ENCODE measurements at places on chromosomes 13 and 19.
A peak's percentile ranks its signal among the peaks of the same experiment; 100 is the strongest.

DNA sequence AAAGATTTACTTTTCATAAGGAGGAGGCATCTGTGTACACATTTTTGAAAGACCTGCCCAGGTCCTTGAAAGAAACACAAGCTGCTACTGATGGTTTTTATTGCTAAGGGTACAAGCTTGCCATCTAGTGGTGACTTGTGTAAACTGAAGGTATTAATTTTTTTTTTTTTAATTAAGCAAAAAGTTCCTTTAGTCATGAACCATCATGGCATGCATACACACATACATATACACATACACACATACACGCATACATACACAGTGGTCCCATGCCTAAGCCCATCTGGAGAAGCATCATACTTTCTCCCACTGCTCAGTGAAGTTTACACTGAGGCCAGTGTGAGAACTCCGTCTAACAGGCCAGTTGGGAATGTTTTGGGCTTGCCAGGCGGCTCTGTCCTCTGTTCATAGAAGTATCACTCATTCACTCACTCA is 312.5 kb downstream of the DCLK1 start:
- DNase-seq: no peak

GRCh38 chr13:20145521-20145920 is 15.3 kb downstream of the GJA3 start:
- DNase-seq: no peak

- DNase-seq: no peak
Measured at GRCh38 chr19:16441661-16442162, 30.1 kb downstream of the EPS15L1 start.

GRCh38 chr13:111183959-111184358 is 68.8 kb downstream of the ARHGEF7 start:
- DNase-seq: no peak

- no peak for DNase-seq
Measured at GRCh38 chr19:7766535-7766934, 3.5 kb downstream of the CLEC4M start.

DNA sequence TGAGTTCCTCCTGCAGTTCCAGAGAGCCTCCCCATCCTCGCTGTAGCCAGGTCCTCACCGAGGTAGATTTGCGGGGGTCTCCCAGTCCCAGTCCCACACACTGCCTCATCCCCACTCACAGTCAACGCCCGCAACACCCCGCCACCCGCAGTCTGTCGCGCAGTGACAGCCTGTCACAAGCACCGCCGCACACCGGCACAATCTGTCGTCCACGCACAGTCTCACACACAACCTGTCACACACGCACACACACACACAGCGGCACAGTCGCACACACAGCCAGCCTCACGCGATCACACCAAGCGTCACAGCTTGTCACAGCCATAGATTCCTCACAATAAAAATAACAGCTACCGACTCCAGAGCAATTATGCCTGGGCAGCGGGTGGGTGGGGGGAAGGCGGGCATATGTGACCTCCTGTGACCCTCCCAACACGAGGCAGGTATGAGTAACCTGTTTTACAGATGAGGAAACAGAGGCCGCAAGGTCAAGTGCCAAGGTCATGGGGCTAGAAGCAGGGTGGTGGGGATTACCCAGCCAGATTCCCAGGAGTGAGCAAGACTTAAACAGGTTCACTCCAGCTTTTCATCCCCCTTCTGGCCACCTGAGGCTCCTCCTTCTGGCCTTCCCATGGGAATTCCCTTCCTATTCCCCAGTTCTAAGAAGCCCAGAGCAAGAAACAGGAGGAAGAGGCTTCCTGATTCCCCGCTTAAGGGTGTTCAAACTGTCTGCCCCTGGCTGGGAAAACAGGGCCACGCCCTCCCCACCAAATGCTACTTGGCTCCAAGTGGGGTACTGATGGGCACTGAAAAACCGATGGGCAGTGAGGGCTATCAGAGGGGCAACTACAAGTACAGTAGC is 13.9 kb downstream of the NFIX start:
- DNase-seq: no peak

- no peak for DNase-seq
Measured at GRCh38 chr13:50241479-50241878, 226.2 kb downstream of the KCNRG start.

- no peak for DNase-seq
Measured at GRCh38 chr13:106415971-106416370, 119.5 kb downstream of the EFNB2 start.

DNA sequence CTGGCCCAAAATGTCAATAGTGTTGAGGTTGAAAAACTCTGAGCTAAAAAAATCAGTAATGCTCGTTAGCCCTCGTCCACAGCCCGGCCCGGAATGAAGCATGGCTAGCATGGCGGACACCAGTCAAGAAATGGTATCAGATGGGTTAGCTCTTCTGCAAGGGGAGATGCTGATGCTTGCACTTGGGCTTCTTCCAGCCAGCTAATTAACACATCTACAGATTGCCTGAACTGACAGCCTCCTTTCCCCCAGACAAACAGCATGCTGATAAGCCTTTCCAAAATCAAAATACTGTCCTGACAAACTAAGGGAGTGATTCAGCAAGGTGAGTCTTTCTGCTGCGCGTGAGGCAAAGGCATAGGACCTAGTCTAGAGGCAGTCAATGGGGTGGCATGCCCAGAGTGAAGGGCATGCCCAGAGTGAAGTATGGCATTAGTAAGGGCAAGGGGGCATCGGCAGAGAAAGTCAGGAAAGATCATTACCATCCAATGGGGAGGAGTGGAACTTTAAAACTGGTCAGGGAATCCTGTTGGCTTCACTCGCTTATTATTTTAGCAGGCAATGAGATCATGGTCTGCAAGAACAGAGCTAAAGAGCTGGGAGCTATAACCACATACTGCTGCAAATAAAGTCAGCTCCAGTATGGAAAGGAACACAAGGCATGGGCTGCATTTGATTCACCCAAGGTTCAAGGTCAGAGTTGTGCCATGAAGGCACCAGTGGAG is 30.2 kb upstream of the UBE2L5 start:
- DNase-seq: no peak

- no peak for DNase-seq
Measured at GRCh38 chr13:58908019-58908679, 1255.6 kb downstream of the DIAPH3 start.

GRCh38 chr13:39415008-39415802 is 187.8 kb downstream of the LHFPL6 start:
- DNase-seq: no peak

DNA sequence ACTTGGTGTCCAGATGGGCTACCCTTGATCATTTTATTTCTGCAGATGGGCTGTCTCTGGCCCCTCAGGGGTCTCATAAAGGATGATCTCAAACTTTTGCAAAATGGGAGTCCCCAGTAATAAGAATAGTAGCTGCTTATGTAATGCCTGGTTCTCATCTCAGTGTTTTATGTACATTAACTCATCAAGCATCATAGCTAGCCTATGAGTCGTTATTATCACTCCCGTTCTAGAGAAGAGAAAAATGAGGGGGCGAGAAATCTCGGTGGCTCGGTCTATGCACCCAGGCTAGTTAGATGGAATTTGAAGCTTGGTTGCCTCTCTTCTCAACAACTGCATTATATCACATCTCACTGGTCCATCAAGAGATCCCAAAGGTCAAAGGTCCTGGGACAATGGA is 3.4 kb downstream of the CACNG6 start:
- no peak for DNase-seq

DNA sequence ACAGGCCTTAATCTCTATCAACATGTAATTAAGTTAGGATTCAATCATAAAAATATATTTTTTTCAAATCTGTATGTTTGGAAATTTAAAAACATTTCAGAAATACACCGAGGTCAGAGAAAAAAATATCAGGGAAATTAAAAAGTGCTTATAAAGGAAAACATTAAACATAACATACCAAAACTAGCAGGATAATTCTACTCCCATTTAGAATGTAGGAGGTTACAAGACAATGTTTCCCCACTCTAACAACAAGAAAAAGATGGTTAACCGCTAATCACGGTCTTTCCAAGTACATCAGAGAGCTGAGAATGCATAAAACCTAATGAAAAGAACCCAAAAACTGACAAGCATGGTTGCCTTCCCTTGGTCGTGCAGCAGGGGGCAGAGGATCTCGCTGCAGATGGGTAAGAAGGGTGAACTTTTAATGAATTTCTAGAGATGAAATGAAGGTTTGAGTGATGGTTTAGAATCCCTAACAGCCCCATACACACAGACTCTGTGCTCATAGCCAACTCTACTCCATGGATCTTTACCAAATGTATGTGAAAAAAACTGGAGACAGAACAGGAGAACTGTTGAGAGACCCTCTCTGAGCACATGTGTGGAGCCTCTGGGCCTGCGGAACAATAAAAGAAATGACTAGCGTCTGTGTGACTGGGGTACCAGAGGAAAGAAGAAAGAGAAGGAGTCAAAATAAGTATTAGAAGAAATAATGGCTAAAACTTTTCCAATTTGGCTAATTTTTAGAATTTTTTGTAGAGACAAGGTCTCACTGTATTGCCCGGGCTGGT is 51.3 kb upstream of the LSM14A start:
- peak; percentile 21 for DNase-seq

- no peak for DNase-seq
Measured at GRCh38 chr13:51849145-51850101, 4.4 kb upstream of the TMEM272 start.

- no peak for DNase-seq
Measured at GRCh38 chr19:480016-480855, 16.1 kb upstream of the MADCAM1 start.

- DNase-seq: no peak
Measured at GRCh38 chr13:97000295-97000925, 6.1 kb upstream of the OXGR1 start.

GRCh38 chr13:113477724-113478123 is 12.8 kb downstream of the DCUN1D2 start:
- DNase-seq: no peak

- no peak for DNase-seq
Measured at GRCh38 chr13:109576331-109576813, 210.0 kb downstream of the IRS2 start.

GRCh38 chr13:86710896-86711295 is 911.7 kb upstream of the SLITRK6 start:
- DNase-seq: no peak

GRCh38 chr13:41691274-41691673 is 233.9 kb downstream of the RGCC start:
- DNase-seq: no peak

- no peak for DNase-seq
Measured at GRCh38 chr19:13843104-13843921, 33.6 kb upstream of the NANOS3 start.

- no peak for DNase-seq
Measured at GRCh38 chr13:110971486-110971885, 56.6 kb upstream of the ANKRD10 start.

DNA sequence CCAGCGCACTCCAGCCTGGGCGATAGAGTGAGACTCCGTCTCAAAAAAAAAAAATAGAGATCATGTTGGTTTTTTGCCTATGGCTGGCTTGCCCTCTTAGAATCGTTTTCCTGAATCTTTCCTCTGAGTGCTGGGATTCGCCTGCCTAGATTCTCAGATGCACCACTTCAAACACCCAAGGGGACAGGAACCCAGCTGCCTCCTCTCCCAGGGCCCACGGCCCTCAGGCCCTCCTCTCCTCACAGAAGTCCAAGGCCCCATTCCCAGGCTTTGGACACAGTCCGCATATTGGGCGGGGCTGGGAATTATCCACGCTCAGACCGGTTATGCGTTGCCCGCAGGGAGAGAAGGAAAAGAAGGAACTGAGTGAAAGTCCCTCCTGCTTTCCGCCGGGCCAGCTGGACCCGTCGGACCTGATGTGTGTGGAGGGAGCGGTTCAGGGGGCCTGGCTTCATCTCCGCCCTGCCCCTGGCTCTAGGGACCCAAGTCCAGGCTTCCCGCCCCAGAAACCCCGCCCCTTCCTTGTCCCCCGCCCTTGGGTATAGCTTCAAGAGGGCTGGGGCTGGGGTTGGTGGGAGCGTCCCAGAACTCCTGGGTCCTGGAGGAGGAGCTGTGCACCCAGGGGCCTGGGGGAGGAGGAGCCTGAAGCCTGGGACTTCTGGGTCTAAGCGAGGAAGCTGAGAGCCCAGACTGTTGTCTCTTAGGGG is 5.8 kb downstream of the PPFIA3 start:
- DNase-seq: no peak

- DNase-seq: no peak
Measured at GRCh38 chr13:110372676-110373075, 65.6 kb downstream of the COL4A2 start.

- no peak for DNase-seq
Measured at GRCh38 chr13:109209526-109209925, 576.9 kb downstream of the IRS2 start.

GRCh38 chr13:46321494-46322225 is 65.4 kb downstream of the RUBCNL start:
- DNase-seq: peak; percentile 37

DNA sequence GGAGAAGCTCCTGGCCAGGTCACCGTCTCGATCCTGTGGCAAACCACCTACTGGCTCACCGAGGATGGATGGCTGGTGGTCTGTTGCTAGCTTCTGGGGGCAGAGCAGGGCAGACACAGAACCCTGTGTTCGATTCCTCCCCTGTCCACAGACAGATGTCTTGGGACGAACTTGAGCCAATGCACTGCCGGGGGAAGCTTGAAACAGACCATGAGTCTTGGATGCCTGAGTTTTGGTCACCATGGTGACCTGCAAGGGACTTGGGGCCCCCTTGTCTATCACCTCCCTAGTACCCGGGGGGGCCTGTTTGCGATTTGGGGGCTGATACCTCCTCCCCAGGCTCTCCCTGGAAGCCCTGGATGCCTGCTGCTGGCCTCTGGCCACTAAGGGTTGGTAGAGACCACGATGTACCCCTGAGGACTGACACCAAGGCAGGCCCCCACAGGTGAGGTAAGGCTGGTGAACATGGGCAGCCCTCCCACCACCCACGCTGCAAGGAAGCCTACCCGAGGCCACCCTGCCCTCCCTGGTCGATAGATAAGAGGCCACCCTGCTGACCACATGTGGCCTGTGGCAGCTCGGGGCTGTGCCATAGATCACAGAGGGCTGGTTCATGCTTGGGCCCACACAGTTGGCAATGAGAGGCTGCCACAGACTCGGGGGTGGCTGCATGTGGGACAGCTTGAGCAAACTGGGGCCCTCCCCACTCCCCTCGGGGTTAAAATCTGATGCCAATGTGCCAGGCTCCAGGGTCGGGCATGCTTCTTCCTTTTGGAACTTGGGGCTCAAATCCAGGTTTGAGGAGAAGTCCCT is 10.7 kb downstream of the IQCN start:
- no peak for DNase-seq

- DNase-seq: no peak
Measured at GRCh38 chr13:62292714-62293480, 877.2 kb upstream of the PCDH20 start.

DNA sequence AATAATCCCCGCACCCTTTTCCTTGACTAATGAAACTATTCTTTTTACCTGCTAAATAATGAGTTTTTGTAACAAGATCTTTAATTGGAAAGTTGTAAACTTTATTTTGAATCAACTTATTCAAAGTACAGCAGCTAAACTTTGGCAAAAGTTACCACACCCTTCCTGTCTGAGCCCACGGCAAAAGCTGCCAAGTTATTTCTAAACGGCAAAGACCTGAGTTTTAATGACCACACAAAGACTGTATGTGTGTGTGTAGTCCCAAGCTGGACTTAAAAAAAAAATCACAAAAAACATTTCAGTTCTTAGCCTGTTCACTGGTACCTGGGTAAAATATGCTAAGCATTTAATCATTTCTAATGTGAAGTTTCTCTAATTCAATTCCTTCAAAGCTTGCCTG is 60.7 kb downstream of the ZAR1L start:
- no peak for DNase-seq

- no peak for DNase-seq
Measured at GRCh38 chr13:73708393-73708985, 425.7 kb downstream of the KLF12 start.

- DNase-seq: no peak
Measured at GRCh38 chr13:54034047-54034446, 1005.4 kb downstream of the OLFM4 start.

All from activated T-helper 9 cell treated with anti-CD3 and anti-CD28 coated beads, Interleukin-2, amount 50 U/mL, for 16 hours (primary cell).